Amygdala (tissue), 56 donors: ENCODE measurements at places on chromosomes 7 and 10.

GRCh38 chr7:50603287-50603686, 38.1 kb upstream of the DDC start:
- DNase-seq, result no peak

GRCh38 chr7:105611856-105612775, 30.8 kb upstream of the EFCAB10 start:
- no peak for DNase-seq

- DNase-seq, result no peak
These were observed 446.0 kb upstream of the PODXL start for GRCh38 chr7:132002343-132002968.

- DNase-seq, result no peak
These were observed 25.8 kb upstream of the ADRB1 start for GRCh38 chr10:114017873-114018272.

DNA sequence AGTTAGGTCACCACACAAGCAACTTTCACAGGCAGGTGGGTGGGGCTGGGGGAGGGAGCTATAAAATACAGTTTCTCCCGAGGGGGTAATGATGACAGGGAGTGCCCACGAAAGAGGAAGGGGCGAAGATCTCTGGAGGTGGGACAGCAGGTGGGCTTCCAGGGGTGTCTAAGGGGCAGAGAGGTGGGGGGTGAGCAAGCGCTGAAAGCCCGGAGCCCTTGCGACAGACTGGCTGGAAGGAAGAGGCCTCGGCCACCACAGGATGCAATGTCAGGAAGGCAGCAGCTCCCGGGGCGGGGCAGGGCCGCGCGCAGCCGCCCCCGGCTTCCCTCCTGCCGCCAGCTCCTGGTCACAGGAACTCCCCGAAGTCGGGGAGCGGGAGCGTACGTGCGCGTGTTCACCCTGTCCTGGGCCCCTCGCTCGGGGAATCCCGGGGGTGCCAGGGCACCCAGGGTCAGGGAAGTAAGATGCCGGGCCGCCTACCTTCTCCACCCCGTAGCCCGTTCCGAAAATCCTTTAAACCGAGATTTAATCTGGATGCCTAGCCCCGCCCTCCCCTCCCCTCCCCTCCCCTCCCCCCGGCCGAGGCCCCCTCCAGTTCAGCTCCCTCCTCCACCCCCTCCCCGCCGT, 105.2 kb upstream of the PPIF start:
- no peak for DNase-seq

GRCh38 chr7:131039836-131040235, 287.8 kb upstream of the MKLN1 start:
- DNase-seq, result no peak

GRCh38 chr10:26361971-26362370, 76.2 kb upstream of the APBB1IP start:
- DNase-seq, result no peak
